ENCODE measurements at places on chromosomes 16 and 17.

- peak; percentile 75 for DNase-seq
These were observed at the start of gene PRR29 for GRCh38 chr17:63998050-63998720. PRR29 (plus strand) TSS chr17:63998351; CDS start chr17:63998365, 14 bp downstream.

DNA sequence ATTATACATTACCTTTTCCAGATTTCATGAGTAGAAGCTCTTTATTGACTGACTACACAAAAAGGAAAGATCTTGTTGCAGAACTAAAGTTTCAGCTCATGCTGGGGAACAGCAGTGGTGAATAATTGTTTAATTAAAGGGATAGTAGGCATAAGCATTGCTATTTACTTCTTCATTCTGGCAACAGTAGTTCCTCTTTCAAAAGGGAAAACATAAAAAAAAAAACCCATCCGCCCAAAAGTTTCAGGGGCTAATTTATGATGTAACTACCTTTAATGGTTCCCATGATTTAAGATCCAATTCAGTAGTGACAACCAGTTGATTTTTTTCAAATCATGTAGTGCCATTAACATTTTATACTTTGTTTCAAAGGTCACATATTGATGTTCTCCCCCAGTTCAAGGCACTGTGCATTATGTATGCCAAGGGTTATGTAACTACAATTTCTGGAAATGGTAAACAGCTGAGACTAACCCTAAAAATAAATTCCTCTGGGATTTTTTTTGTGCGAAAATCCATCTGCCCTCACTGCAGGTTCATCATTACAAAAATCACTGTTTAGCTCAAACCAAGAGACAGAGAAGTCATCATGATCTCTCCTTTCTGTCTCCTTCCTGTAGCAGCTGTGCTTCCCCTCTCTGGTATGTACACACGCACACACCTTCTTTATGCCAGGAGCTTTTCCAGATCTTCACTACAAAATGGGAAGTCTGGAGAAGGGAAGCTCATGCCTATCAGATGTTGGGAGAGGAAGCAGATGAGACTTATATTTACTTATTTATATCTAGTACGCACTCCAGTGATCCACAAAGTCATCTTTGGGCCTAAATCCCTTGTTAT, 2.2 kb upstream of the PHLPP2 start:
- DNase-seq: no peak

DNA sequence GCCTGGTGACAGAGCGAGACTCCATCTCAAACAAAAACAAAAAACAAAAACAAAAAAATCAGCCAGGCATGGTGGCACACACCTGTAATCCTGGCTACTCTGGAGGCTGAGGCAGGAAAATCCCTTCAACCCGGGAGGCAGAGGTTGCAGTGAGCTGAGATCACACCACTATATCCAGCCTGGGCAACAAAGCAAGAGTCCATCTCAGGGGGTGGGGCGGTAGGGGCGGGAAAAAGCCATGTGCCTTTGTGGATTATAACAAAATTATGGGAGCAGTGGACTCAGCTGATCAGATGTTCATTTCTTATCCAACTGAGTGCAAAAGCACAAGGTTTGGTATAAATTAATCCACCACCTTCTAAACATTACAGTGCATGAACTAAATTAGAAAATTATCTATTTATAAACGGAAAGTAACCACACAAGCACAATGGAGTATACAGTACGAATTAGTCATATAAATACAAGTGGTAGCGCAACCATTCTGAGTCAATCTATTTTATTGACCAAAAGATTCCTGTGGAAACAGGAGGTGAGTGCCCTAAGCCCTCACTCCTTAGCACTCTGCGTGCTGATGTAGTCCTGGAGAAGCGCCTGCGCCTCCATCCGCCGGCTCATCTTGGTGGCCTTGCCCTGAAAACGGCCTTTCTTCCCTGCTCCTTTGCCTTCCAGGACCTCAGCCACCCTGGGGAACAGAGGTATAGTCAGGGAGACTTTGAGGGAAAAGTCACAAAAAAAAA, 14.0 kb downstream of the AARSD1 start:
- DNase-seq: no peak

GRCh38 chr17:39063681-39064069, 87.8 kb downstream of the PLXDC1 start:
- no peak for DNase-seq

DNA sequence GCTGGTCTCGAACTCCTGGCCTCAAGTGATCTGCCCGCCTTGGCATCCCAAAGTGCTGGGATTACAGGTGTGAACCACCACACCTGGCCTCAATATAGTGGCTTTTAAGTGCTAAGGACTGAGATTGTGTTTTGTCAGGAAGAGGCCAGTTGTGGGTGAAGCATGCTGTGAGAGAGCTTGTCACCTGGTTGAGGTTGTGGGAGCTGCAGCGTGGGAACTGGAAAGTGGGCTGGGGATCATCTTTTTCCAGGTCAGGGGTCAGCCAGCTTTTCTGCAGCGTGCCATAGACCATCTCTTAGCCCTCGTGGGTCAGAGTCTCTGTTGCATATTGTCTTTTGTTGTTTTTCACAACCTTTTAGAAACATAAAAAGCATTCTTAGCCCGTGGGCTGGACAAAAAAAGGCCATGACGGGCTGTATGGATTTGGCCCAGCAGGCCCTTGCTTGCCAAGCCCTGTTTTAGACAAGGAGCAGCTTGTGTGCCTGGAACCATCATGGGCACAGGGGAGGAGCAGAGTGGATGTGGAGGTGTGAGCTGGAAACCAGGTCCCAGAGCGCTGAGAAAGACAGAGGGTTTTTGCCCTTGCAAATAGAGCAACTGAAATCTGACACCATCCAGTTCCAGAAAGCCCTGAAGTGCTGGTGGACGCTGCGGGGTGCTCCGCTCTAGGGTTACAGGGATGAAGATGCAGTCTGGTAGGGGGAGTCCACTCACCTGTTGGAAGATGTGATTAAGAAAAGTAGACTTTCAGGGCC, 5.5 kb downstream of the BIRC5 start:
- no peak for DNase-seq

DNA sequence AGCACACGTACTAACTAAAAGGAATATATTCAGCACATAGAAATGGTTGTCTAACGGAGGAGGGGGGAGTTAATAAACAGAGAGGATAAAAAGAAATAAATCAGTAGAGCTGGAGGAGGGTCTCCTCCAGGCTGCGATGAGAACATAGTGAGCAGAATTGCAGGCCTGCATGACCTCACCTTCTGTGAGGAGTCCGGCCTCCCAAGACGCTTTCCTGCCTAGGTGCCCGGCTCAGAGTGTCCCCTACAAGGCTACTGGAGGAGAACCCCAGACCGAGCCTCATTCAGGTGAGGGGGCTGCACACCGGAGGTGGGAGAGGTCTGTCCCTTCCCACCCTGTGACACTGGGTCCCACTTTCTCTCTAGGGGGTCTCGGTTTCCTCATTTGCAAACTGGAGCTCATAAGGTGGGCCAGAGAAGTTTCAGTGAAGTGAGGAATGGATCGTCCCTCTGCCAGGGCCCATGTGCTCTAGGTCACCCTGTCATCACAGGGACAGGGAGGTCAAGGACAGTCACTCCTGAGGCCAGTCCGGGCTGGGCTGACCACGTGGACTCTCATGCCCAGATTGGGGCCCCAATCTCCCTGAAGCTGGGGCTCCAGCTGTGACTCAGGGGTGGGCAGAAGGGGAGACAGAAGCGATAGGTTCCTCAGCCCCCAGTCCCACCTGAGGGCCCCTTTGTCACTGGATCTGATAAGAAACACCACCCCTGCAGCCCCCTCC, 3.3 kb upstream of the HBM start:
- no peak for DNase-seq

DNA sequence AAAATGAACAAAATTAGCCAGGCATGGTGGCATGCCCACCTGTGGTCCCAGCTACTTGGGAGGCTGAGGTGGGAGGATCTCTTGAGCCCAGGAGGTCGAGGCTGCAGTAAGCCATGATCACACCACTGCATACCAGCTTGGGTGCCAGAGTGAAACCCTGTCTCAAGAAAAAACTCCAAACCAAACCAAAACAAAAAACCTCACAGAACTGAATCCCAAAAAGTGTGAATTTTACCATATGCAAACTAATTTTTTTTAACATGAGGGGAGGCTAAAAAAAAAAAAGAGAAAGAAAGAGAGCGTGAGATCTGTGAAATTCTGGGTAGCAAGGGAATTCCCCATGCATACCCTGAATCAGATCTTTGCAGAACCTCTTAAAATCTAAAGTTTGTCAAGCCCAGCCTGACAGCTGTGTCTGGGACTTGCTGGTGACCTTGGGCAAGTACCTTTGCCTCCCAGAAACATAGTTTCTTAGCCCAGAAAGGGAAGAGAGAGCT, 17.1 kb upstream of the CDH1 start:
- no peak for DNase-seq

DNA sequence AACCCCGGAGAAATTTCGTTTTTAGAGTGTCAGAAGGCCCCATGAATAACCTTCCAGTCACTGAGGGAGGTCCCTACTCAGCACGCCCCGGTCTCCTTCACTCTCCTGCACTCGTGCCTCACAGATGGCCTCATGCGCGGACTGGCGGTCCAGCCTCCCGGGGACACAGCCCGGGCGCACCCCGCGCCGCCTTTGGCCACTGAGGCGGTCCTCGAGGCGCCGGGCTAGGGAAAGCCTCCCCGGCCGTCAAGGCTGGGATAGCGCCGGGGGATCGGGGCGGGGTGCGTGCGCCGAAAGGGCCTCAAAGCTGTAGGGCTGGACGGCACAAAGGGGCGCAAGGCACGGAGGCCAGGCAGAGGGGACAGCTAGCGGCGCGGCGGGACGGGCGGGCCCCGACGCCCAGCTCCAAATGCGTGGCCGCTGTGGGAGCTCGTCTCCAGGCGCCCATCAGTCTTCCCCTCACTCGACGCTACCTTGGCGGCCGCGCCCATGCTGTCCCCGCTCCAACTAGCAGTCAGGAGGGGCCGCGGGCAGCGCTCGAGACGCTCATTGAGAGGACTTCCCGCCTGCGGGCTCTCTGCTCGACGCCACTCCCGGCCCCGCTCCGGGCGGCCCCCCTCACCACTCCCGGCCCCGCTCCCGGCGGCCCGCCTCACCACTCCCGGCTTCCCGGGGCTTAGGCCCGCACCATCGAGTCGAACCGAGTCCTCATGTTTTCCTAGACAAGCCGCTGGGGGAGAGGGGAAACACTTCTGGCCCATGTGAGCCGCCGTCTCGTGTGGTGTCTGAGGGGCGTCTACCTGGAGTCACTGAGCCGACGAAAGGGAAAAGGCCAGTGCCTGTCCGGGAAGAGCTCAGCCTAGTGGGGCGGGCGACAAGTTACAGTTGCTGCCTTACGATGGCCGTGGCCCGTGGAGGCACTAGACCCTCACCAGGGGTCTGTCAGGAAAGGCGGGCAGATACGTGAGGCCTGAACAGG, at the start of gene USP6:
TSS of gene USP6 (plus strand) at position 360 of the 979 bp plus-strand sequence. CDS start 14,336 bp downstream, outside the sequence.
- no peak for DNase-seq

GRCh38 chr16:84816023-84816422, 3.8 kb upstream of the CRISPLD2 start:
- DNase-seq: no peak

GRCh38 chr16:3467921-3468320, 24.4 kb downstream of the NAA60 start:
- no peak for DNase-seq

GRCh38 chr17:68182011-68182306, 65.9 kb upstream of the AMZ2 start:
- DNase-seq: no peak

DNA sequence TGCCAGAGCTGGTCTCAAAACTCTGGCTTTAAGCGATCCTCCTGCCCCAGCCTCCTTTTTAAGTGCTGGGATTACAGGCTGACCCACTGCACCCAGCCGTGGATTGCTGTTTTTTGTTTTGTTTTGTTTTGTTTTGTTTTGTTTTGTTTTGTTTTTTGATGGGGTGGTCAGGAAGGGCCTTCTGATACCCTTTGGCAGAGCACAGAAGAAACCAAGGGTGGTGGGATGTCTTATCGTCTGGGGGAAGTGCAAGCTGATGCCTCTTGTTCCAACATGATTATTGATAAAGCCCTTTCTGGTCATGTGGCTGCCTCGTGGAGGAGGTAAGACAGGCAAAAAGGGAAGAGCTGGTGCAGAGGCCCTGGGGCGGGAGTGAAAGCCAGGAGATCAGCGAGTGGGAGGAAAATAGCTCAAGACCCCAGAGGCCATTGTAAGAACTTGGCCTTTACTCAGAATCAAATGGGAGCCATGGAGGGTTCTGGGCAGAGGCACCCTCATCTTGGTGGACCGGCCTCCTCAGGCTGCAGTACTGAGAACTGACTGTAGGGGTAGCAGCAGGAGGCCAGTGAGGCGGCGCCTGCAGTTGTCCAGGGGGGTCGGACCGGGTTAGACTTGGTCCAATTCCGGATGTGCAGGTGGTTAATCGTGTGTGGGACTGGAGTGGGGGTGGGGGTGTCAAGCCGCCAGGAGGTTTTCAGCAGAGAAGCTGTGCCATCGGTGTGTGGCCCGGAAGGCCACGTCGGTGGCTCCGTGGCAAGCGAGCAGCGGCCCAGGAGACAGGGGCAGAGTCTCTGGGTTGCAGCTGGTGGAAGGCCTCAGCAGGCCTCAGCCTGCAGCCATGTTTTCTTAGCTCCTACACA, 84.4 kb upstream of the GSE1 start:
- no peak for DNase-seq

DNA sequence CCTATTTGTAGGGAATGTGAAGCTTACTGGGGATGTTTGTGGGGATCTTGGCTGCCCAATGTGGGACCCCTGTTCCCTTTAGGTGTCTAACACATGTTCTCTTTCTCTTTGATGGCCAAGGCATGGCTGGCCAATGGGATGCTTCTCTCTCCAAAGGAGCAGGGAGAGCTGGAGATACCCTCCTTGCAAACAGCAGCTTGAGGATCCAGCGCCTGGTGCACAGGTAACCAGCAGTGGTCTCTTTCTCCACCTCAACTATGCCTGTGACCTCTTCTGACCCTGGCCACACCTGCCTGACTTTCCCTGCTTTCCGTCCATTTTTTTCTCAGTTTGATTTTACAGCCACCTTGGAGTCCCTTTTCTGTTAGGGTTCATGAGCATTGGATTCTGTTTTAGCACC, 16.8 kb upstream of the NKD1 start:
- no peak for DNase-seq

GRCh38 chr17:61574542-61575351, 16.3 kb downstream of the NACA2 start:
- peak; percentile 20 for DNase-seq

DNA sequence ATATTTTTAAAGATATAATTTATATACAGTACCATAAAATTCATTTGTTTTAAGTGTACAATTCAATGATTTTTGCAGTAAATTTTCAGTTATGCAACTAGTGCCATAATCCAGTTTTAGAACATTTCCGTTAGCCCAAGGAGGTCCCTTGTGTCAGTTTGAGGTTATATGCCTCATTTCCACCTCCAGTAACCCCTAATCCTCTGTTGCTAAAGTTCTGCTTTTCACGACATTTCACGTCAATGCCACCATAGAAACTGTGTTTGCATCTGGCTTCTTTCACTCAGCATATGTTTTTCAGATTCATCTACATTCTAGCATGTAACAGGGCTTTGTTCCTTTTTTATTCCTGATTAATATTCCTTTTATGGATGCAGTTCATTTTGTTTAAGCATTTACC, 42.4 kb upstream of the NUDT7 start:
- DNase-seq: no peak

GRCh38 chr16:929227-930073, 41.3 kb downstream of the LMF1 start:
- DNase-seq: no peak

DNA sequence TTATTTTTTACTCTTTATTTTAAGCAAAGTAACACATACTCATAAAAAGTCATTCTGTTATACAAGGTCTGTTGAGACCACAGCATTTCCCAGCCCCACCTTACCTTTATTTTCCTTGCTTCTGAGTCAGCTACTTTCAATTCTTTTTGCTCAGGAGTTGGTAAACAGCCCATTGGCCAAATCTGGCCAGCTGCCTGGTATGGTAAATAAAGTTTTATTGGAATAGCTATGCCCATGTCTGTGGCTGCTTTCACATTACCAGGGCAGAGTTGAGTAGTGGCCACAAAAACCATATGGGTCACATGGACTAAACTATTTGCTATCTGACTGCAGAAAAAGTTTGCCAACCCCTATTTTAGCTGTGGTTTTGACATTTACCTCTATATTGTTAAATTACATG, 3.4 kb upstream of the NSRP1 start:
- no peak for DNase-seq
